ENCODE measurements at places on chromosomes 3 and 15.

DNA sequence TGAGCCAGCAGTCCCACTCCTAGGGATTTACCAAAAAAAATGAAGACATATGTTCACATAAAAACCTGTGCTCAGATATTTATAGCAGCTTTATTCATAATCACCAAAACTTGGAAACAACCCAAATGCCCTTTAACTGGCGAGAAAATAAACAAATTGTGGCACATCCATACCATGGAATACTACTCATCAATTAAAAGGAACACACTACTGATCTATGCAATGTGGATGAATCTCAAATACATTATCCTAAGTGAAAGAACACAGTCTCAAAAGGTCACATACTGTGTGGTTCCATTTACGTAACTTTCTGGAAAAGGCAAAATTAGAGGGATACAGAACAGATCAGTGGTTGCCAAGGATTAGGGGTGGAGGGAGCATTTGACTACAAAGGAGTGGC lies 394.5 kb downstream of the SHQ1 start:
- DNase-seq, result no peak

- DNase-seq, result no peak
These were observed 2.6 kb upstream of the IDH3A start for GRCh38 chr15:78146425-78147154.

DNA sequence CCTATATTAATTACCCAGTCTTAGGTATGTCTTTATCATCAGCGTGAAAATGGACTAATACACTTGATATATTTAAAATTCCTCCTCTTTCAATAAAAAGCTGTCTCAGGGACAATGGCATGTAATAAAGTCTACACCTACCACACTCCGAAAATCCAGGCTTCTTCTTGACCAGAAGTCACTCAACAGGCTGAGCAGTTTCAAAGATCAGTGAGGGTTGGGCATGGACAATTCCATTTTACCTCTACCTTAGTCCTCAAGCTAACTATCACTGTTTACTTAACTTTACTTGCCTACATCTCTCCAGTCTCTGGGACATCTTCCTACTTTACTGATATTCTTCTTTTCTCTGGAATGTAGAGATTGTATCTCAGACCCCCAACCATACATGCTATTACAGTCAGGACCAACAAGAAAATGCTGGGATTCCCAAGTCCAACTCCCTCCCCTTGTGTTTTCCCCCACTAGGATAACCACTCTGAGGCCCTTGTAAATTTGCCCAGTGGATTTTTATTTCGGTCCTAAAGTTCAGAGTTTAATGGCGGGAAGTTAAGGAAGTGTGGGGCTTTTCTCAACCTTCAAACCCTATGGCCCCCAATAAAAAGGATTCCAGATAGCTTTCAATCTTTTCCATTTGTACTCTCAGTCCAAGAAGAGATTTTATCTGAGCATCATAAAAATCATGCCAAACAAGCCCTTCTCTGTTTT lies 137.1 kb upstream of the TSC22D2 start:
- DNase-seq, result no peak

DNA sequence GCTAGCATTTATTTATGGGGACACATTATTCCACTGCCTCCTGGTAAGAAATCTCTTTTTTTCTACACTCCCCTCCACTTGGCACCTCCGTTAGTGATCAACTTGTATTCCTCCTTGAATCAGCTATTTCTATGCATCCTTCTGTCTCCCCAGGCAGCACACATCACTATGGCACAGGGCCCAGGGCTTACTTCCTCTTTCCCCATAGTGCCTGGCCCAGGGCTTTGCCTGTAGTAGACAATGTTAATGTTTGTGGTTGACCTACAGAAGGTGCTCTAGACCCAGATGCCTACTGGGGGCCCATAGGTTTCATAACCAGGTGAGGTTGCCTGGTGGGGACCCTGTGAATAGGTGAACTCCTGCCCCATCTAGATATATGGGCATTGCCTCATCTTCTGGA lies 44.9 kb downstream of the EPHB1 start:
- no peak for DNase-seq

GRCh38 chr3:147733217-147733616 lies 324.1 kb downstream of the ZIC1 start:
- no peak for DNase-seq

DNA sequence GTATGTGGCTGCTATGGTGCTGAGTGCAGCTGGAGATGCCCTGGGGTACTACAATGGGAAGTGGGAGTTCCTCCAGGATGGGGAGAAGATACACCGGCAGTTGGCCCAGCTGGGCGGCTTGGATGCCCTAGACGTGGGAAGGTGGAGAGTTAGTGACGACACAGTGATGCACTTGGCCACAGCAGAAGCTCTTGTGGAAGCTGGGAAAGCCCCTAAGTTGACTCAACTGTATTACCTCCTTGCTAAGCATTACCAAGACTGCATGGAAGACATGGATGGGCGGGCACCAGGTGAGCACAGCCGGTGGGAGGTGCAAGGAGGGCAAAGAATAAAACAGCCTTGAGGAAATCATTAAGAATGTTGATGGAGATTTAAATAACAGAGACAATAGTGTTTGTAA lies 2.9 kb downstream of the ADPRH start:
- DNase-seq, result peak; percentile 62

- DNase-seq, result no peak
These were observed 80.2 kb downstream of the ADAMTS17 start for GRCh38 chr15:100261302-100262240.

DNA sequence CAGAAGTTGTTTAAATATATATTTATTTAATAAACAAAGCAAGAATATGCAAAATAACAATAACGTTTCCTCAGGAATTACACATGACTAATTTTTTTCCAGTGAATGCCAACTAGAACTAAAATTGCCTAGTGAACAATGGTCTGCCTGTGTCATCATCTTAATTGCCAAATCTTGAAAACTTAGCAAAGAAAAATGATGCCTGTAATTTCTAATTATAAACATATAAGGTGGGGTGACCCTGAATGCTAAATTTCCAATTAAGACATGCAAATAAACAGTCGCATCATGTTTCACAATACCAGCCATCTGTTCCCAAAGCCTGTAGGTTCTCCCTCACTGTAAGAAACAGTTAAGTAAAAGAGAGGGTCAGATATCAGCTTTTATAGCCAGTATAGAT lies 67.6 kb upstream of the PLCL2 start:
- no peak for DNase-seq

GRCh38 chr3:57557085-57557537 lies 1.0 kb downstream of the PDE12 start:
- DNase-seq, result peak; percentile 71

- peak; percentile 42 for DNase-seq
These were observed 603 bp downstream of the SCAPER start for GRCh38 chr15:76904461-76905012.

GRCh38 chr3:77467702-77468625 lies 428.1 kb downstream of the ROBO2 start:
- no peak for DNase-seq

- DNase-seq, result no peak
These were observed 107.4 kb upstream of the ACP3 start for GRCh38 chr3:132209855-132210254.

DNA sequence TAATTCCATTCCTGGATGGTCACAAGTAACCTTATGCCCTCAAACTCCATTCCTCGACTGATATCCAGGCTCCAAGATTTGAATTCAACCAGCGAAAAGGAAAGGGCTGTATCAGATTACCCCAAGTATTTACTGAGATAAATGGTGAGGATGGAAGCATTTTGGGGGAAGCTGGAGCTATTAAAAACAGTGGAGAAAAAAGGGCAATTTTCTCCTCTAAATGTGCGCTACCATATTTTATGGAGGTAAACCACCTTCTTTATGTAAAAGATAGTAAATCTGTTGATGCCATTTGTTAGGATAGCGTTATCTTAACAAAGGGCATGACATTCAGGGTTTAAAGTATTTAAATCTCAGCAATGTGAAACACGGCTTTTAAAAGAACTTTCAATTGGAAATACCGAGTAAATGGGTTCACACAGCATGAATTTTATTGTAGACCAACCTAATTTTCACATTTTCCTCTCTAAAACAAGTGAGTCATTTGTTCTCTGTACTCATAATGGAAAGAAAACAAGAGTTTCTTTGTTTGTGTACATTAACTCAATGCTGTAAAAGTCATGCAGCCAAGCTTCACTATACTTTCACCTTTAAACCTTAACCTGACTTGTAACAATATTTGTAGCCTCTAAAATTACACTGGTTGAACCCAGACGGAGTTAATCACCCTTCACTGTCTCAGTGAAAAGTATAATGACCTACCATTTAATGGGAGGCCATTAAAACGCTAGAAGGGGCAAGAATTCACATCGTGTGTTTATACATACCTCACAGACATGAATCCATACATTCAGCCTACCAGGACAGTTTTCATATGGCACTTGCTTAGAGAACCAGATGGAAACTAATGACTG lies 773.4 kb downstream of the ROBO1 start:
- DNase-seq, result no peak

DNA sequence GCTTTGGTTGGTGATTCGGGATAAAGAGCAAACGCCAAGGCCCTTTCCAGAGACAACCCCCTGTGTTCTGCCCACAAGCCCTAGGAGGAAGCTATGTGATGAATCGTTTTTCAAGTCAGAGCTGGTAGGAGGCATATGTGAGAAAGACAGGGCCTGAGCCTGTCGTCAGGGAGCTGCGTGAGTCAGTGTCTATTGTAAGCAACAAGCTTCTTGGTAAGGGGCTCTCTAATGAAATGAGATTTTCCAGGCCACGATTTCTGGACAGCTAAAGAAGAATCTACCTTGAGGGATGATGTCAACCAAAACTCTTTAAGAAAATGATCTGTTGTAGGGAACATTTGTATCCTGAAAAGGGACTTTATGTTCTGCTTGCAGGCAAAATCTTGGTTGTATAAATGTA lies 318.9 kb upstream of the IL12A start:
- no peak for DNase-seq

DNA sequence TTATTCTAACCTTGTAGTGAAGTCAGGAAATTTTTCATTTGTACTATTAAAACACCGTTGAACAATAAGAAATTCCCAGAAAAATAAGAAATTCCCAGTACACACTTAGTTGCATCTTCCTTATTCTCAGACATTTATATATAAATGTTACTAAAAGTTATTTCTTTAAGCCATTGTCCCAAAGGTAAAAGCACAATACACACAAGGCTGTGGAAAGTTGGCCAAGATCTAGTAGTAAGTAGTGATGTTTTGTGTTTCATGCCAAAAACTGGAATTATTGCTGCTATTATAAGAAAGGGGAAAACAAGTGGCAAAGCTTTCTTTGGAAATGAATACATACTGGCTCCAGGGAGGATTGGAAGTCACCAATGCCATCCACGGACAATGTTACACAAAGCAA lies 802.5 kb upstream of the DPPA4 start:
- DNase-seq, result no peak

GRCh38 chr3:141812084-141812483 lies 48.9 kb downstream of the GRK7 start:
- DNase-seq, result no peak

GRCh38 chr3:134993011-134993410 lies 198.0 kb downstream of the EPHB1 start:
- DNase-seq, result no peak

DNA sequence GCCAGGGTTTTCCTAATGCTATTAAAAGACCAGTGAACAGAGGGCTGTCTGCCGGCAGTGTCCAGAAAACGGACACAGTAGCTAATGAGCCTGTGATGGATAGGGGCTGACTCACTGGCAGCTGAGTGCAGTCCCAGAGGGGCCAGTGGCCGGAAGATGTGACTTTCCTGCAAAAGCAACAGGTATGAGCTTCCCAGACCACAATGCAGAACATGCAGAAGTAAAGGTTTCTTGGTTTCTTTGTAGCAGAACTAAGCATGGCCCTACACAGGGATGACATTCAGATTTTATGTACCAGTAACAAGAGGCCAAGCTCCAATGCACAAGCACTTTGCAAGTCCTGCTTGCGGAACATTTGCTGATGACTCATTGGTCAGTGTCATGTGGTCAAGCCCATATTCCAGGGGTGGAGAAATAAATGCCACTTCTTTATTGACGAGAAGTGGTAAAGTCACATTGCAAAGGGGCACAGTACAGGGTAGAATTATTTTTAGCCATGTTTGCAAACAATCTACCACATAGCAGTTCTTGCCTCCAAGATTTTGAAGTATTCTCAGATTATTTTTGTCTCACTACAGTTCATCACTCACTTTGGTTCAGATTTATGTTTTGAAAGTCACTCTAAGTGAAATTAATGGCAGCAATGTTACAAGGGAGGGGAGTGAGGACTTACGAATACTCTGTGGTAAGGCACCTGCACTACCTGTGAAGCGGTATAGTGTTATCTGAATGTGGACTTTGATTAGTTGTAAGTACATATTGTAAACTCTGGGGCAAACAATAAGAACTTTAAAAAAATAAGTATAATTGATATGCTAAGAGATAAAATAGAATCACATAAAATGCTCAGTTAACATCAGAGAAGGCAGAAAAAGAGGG lies 263.3 kb downstream of the ABHD5 start:
- DNase-seq, result no peak

DNA sequence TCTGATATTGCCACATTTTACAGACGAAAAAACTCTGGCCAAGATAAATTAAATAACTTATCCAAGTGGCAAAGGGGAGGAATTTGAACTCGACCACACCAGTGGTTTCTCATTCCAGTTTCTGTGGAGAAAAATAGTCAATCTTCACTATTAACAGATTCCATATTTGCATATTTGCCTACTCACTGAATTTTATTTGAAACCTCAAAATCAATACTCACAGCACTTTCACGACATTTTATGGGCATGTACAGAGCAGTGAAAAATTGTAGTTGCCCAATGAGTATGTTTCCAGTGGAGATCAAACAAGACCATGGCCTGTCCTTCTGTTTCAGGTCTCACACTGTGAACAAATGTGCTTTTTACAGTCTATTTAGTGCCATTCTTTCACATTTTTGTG lies 374.3 kb downstream of the MAGI1 start:
- no peak for DNase-seq

- DNase-seq, result no peak
These were observed 124.2 kb upstream of the SMAD3 start for GRCh38 chr15:66941108-66941711.

GRCh38 chr15:86300390-86301125 lies 220.9 kb downstream of the AGBL1 start:
- no peak for DNase-seq

DNA sequence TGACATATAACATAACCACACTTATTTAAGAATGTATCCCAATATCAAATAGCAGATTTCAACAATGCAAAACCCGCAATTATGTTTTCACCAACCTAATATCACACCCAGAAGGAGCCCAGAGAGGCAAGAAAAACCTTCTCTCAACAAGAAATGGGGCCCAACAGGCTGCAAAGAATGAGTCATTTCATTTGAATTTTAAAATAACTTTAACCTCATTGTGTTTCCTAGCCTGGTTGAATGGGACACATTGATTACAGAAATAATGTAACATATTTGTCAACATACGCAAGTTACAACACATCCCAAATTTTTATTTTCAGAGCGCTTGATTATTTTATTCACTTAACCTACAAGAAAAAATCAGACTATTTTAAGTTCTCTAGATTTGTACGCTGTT lies 365.1 kb upstream of the SLCO3A1 start:
- DNase-seq, result no peak

DNA sequence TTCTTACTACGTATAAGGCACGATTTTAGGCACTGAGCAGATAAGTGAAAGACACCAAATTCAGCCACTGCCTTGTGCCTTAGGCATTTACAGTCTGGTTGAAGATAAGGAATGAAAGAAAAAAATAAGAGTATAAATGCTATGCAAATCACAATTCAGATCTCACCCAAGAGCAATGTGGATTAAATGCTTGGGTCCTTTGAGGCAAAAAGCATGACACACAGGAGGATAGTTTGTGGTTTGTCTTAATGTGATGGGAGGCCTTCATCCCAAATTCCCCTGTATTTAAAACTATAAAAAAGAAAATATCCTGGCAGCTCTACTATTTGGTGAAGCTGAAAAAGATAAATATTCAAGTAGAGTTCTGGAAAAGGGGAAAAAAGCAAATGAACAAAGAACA lies 79.8 kb downstream of the TGFBR2 start:
- no peak for DNase-seq

Data from activated CD4-positive, alpha-beta T cell treated with anti-CD3 and anti-CD28 coated beads for 36 hours (primary cell).